ENCODE measurements at places on chromosomes 3 and 15.

- DNase-seq, result no peak
Observed at GRCh38 chr3:150736316-150736719, 26.7 kb downstream of the SIAH2 start.

DNA sequence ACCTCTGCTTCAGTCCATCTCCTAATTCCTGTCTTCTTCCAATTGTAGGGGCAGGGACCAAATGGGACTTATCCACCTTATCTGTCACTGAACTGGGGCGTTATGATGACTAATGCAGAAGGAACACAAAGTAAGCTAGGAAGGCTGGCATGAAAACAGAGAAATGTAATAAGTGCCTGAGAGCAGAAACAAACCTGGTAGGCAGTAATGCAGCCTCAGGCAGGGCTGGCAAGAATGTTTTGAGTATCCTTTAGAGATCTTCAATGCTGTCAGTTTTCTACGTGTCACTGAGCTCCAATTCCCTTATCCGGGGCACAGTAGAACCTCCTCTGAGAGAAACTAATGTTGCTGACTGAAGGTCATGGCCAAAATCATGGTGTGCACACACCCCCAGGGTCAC is 246.2 kb upstream of the TBL1XR1 start:
- DNase-seq, result no peak

- no peak for DNase-seq
Observed at GRCh38 chr3:114374433-114374990, 80.7 kb downstream of the TIGIT start.

DNA sequence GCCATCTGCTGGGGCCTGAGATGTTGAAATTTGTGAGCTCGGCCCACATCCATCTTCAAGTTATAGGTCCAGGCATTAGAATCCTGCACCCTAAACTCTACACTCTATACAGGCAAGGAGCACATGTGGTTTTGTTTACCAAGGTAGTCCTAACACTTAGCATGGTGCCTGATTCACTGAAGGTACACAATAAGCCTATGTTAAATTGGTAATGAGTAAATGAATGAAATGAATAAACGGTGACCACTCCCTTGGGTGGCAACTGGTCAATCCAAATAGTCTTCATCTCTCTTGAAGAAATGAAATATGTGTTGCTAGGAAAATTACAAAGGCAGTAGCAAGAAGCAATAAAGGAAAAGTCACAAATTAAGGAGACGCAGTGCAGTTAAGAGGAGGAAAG is 359.3 kb upstream of the UBE2E2 start:
- DNase-seq, result no peak

GRCh38 chr3:84978843-84979242 is 20.1 kb downstream of the CADM2 start:
- DNase-seq, result no peak

- DNase-seq, result no peak
Observed at GRCh38 chr15:56244811-56245576, 1.3 kb upstream of the RFX7 start.

GRCh38 chr3:122626515-122627180 is 49.2 kb downstream of the PARP15 start:
- DNase-seq, result no peak

DNA sequence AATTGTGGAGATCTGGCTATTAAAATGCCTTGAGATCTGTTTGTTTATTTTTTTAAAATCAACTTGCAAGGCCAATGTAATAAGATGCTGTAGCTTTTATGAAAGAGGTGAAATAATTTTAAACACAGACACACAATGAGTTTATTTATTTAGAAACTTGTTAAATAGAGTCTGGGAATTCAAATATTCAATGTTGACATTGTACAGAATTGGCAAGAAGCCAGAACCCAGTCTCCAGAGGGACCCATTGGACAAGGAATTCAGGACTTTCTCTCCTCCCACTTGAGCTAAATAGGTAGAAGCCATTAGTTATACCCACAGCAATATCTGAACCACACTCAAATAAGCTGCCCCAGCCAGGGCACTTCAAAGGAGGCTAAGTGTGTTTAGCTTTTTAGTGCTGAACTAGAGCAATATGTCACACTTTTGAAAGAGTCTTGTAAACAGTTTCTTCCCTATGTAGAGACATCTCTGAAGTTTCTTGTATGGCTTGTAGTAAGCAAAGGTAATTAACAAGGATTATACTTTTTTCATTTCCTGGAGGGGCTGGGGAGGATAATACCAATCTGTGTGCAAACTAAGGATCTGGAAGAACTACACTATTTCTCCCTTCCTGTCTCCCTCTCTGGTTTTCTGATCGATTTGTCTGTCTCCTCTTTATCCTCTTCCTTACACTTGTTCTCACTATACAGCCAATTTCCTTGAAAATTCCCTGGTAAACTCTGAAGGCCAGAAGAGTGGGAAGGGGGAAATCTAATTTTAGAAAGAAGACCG is 6.0 kb downstream of the MECOM start:
- no peak for DNase-seq

- DNase-seq, result no peak
Observed at GRCh38 chr15:58419803-58420524, 11.8 kb upstream of the LIPC start.

GRCh38 chr15:71386448-71387236 is 271.4 kb downstream of the THSD4 start:
- DNase-seq, result no peak

GRCh38 chr15:51245628-51246027 is 92.8 kb downstream of the CYP19A1 start:
- DNase-seq, result no peak

GRCh38 chr15:62071711-62072308 is 5.0 kb downstream of the C2CD4A start:
- no peak for DNase-seq

DNA sequence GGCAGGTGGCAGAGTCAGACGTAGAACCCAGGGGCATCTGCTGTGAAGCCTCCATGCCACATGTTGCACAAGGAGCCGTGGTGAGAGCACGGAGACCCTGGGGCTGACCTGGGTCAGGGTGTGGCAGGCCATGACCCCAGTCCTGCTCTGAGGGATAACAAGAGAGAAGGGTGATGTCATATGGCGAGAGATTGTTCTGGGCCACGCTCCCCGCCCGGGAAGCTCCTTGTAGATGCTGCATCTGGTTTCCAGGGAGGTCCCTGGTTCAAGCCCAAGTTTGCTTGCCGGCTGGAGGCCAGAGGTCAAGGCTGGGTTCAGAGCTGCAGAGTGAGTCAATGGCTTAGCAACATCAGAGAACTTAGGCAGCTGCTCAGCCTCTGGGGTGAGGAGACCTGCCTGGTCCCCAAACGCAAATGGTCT is 17.3 kb downstream of the FGD5 start:
- DNase-seq, result peak; percentile 80

DNA sequence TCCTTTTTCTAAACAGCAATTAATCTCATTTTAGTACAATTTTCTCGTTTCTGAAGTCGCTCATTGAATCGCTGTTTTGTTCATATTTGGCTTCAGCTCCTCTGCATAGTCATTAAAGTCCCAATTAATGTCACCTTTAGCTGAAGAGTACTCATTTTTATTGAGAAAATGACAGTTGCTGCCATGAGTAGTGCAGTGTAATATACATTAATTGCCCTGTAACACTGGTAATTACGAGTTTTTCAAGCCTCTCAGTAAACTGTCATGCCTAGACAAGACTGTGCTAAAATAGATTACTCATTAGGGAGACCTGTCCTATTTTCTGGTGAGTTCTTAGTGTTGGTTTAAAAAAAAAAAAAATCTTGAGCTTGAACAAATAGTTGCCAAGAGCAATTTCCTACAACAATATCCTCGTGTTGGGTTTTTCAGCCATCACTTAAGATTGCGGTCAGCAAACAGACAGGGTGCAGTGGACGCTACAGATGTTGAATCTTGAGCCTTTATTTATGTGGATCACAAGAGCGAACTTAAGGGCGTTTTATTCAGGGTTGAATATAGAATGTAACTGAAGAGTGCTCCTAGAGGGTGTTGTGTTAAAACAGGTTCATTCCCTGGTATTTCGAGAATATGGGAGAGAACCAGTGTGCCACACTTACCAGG is 176.0 kb downstream of the CDIN1 start:
- DNase-seq, result no peak

DNA sequence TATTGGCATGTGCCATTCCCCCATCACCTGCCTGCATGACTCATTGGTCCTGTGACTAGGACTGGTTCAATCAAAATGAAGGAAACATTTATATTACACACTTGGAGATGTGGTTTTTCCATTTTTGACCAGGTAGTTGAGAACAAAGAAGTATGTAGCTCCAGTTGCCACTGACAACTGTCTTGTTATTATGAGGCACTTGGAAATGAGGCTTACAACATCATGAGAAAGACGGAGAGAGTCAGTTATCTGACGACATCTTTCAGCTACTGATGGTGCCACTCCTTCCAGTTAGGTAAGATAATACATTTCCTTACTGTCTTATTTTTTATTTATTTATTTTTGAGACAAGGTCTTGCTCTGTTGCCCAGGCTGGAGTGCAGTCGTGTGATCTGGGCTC is 21.8 kb upstream of the PROK2 start:
- no peak for DNase-seq

DNA sequence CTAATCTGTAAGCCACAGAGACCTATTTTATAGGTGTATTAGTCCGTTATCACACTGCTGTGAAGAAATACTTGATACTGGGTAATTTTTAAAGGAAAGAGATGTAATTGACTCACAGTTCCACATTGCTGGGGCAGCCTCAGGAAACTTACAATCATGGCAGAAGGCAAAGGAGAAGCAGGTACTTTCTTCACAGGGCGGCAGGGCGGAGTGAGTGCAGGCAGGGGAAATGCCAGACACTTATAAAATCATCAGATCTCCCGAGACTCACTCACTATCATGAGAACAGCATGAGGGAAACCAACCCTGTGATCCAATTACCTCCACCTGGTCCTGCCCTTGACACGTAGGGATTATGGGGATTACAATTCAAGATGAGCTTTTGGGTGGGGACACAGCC is 108.7 kb downstream of the GALK2 start:
- DNase-seq, result no peak

DNA sequence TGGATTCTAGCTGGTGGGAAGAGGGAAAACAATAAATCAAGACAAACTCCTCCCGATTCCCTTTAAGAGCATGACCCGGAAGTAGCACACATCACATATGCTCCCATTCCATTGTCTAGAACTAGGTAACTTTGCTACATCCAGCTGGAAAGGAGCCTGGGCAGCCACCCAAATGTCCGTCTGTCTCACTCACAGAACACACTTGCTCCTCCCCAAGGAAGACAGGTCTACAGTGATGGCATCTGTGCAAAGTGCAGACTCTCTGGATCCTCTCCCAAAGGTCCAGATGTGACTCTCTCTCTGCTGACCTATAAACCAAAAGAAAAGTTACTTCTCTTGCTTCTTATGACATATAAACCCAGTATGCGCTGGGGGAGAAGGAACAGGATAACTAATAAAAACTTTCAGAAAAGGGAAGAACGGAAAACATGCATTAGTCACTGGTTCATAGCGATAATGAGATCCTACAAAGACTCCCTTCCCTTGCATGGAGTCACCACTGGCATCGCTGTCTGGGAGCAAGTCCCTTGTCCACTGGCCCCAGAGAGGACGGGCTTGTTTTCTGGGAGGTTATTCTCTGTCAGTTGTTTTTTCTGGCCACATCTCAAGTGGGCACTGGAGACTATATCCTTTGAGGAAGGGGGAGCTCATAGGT is 29.8 kb upstream of the EPHB3 start:
- DNase-seq, result peak; percentile 70

DNA sequence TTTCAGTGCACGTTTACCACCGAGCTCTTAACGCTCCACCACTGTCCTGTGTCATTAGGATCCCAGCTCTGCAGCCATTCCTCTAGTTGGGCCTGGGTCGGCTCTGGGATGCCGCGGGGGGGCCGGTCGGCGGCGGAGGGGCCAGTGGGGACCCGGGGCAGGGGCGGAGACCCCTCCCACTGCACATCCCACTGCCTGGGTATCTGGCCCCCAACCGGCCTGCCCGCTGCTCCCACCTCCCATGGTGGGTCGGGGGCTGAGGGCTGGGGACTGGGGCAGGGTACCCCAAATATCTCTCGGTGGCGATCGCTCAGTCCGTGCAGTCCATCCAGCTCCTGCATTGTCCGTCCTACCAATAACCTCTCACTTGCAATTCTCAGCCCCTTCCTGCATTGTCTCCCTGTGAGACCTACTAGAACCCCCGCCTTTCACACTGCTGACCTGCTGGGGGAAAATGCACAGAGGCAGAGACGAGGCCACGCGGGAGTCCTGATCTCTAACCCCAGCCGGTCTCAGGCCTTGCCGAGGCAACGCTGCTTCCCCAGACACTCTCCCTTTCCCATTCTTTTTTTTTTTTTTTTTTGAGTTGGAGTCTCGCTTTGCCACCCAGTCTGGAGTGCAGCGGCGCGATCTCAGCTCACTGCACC is 24.0 kb upstream of the MUC20 start:
- DNase-seq, result peak; percentile 75

DNA sequence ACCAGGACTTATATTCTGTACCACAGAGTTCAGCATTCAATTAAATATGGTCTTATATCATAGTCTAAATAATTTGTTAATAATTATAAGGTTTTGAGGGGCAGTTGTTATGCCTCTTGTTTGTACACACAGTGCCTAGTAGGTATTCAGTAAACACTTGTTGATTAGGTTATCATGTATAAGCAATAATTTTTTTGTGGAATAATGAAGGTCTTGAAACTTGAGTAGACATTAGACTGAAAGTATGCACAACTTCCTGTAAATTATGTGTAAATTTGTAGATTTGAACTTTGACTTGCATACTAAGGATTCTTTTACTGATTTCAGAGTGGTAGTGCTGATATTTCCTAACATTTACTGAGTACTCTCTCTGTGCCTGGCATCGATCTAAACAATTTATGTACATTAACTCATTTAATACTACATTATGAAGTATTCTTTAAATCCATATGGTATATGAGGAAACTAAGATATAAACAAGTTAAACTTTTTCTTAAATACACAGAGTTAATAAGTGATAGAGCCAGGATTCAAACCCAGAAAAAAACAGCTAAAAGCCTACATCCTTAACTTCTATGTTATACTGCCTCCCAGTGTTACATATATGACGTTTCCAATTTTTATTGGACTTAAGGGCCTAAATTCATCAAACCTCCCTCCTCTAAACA is 65.1 kb downstream of the GLCE start:
- DNase-seq, result no peak

DNA sequence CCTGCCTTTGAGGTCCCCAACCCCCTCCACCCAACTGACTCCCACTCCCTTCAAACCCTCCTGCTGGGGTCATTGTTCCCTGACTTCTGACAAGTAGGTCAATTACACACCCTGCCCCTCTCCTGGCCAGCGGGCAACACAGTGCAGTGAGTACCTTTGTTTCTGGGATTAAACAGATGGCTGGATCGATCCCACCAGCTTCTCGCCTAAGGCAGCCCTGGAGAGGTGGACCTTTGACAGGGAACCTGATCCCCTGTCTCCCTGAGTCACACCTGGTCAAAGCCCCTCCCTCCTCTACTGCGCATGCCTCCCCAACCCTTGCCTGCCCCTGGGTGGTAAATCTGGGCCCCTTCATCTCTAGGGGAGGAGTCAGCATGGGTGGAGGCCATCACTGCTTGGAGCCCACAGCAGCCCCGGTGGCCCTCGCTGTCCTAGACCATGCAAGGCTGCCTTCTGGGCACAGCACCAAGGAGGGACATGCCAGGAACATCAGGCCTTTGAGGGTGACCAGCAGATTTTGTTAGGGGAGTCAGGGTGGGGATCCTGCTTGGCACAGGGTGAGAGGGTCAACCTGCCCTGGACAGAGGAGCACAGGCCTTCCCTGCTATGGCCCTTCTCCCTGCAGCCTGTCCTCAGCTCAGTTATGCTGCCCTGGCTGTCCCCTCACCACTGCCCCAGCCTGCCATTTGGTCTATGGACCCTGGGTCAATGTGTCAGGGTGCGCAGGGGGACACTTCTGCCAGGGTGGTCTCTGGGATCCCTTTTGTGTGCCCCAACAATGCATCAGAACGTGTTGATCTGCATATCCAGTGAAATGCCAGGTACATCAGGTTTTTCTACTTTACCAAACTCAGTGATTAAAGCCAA is 9.8 kb upstream of the PRR23E start:
- peak; percentile 53 for DNase-seq

GRCh38 chr15:93420477-93420876 is 331.5 kb upstream of the RGMA start:
- DNase-seq, result peak; percentile 69

Measured in cardiac septum (tissue), 1 donor.